Spinal cord (tissue), 10 donors: ENCODE measurements at places on chromosomes 11 and 22. TPM values are rescaled to one million over a fixed set of nuclear protein-coding genes. Genes with fewer than 3 reads are reported as not detected.
A peak's percentile ranks its signal among the peaks of the same experiment; 100 is the strongest.

GRCh38 chr11:111335549-111335948 is 37.2 kb downstream of the POU2AF3 start:
- H3K27me3 ChIP-seq, result no peaks in the 10 kb centered on the region
- H3K36me3 ChIP-seq, result no peaks in the 10 kb centered on the region
- H3K4me3 ChIP-seq, result no peak overlapping the region
- no peak overlapping the region for H3K27ac ChIP-seq
- H3K4me1 ChIP-seq, result peaks cover under 1% of the 10 kb centered on the region
- no peak for DNase-seq

DNA sequence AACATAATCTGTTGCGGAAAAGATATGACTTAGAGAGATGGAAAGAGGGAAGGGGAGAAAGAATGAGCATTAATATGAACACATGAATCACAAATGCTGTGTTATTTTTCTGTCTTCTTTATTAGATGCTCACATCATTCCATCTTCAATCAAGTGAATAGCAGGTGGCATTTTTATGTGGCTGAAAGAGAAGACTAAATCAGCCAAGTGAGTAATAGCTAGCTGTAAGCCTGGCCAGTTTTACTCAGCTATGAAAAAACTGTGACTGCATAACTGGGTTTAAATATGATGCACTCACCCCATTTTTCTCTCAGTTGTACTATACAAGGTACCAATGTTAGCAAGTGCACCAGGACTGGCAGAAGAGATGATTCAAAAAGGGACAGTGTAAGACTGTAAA is 571.1 kb downstream of the JRKL start:
- no peak overlapping the region for H3K4me3 ChIP-seq
- no peaks in the 10 kb centered on the region for H3K27me3 ChIP-seq
- no peaks in the 10 kb centered on the region for H3K4me1 ChIP-seq
- H3K36me3 ChIP-seq, result no peaks in the 10 kb centered on the region

DNA sequence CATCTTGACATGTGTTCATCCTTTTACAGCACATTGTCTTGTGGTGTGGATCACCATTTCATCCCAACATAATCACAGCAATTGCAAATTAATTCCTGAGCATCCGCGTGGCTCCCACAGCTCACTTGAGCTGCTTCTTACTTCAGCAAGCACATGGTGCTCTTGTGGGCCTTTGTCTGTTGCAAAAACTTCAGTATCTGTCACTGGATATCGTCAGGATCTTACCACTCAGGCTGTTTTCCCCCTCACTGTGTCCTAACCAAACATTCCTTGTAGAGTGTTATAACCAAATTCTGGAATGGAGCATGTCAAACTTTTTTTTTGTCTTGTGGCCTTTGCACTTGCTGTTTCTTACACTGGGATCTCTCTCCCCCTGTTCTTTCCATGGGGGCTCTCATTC is 683.1 kb upstream of the ARHGAP42 start:
- DNase-seq, result no peak
- no peaks in the 10 kb centered on the region for H3K27me3 ChIP-seq
- H3K36me3 ChIP-seq, result no peaks in the 10 kb centered on the region
- H3K4me3 ChIP-seq, result no peak overlapping the region

- DNase-seq, result no peak
- no peaks in the 10 kb centered on the region for H3K4me1 ChIP-seq
- no peaks in the 10 kb centered on the region for H3K27me3 ChIP-seq
Measured at GRCh38 chr11:83655976-83656375, 369.8 kb upstream of the CCDC90B start.

DNA sequence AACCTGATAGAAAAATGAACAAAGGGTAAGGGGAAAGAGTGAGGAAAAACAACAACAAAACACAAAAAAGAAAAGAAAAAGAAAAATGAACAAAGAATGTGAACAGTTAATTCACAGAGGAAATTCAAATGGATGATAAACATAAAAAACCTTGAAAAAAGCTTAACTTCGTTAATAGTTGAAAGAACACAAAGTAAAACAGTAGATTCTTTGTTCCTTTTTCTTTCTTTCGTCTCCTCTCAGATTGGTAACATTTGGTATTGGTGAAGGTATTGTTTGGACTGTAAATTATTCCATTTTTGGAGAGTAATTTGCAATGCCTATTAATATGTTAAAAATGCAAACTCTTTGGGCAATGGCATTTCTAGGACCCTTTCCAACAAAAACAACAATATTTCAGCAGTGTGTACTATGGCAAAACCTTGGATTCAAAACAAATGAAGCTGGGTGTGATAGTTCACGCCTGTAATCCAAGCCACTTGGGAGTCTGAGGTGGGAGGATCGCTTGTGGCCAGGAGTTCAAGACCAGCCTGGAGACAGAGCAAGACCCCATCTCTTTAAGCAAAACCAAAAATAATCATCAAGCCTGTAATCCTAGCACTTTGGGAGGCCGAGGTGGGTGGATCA is 3.3 kb upstream of the BACE1 start:
- no peaks in the 10 kb centered on the region for H3K27me3 ChIP-seq
- no peak overlapping the region for H3K4me3 ChIP-seq
- peaks cover 3% of the 10 kb centered on the region for H3K36me3 ChIP-seq
- DNase-seq, result peak; percentile 7
- peaks cover 22% of the 10 kb centered on the region for H3K4me1 ChIP-seq

DNA sequence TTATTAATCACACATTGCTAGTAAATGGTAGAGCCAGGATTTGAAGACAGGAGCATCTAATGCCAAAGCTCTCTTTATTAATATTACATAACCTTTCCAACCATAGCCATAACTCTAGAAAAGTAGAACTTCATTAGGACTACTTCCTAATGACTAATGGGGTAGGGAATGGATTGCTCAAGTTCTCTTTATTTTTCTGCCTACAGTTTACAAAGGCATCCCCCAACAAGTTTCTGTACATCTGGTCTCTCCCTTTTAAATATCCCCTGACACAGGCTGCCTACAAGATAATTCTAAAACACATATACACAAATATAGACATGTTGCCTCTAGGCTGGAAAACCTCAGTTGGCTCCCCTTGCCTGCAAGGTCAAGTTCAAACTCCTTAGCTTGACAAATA is 534.9 kb downstream of the SOX6 start:
- DNase-seq, result no peak
- no peaks in the 10 kb centered on the region for H3K36me3 ChIP-seq
- no peaks in the 10 kb centered on the region for H3K27me3 ChIP-seq
- H3K27ac ChIP-seq, result no peak overlapping the region
- H3K4me1 ChIP-seq, result no peaks in the 10 kb centered on the region

DNA sequence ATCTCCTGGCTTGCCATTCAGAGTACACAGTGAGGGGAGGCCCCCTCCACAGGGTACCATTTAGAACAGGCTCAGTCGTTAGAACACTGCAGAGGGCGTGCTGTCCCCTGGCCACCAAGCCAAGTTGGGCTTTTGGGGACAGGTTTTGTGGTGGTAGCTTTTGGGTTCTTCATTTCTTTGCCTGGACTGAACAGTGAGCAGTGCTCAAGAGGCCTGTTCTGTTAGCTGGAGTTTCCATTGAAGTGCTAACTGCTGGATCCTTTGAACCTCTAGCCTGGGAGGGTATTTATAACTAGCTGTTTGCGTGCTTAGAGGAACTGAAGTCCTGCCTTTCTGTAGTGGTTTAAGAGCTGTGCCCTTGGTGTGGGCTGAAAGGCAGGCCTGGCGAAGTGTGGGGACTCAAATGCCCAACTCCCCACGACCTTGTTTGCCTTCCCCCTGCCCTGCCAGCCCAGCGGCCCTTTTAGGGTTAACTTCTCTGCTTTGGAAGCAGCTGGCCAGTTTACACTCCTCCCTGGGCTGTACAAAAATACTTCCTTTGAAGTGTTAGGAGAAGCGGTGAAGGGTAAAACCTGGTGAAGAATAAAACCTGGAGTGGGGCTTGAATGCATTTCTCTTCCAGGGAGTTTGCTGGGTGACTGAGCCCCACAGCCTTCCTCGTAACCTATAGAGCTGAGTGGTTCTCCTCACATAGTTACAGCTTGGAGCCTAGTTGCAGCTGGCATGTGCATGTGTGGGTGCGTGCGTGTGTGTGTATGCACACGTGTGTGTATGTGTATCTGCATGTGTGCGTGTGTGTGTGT is 34.6 kb downstream of the ZNRF3 start:
- peaks cover 41% of the 10 kb centered on the region for H3K4me1 ChIP-seq
- H3K36me3 ChIP-seq, result no peaks in the 10 kb centered on the region
- peak overlapping the region; percentile 90 for H3K27ac ChIP-seq
- no peak overlapping the region for H3K4me3 ChIP-seq
- no peaks in the 10 kb centered on the region for H3K27me3 ChIP-seq
- peak; percentile 87 for DNase-seq

DNA sequence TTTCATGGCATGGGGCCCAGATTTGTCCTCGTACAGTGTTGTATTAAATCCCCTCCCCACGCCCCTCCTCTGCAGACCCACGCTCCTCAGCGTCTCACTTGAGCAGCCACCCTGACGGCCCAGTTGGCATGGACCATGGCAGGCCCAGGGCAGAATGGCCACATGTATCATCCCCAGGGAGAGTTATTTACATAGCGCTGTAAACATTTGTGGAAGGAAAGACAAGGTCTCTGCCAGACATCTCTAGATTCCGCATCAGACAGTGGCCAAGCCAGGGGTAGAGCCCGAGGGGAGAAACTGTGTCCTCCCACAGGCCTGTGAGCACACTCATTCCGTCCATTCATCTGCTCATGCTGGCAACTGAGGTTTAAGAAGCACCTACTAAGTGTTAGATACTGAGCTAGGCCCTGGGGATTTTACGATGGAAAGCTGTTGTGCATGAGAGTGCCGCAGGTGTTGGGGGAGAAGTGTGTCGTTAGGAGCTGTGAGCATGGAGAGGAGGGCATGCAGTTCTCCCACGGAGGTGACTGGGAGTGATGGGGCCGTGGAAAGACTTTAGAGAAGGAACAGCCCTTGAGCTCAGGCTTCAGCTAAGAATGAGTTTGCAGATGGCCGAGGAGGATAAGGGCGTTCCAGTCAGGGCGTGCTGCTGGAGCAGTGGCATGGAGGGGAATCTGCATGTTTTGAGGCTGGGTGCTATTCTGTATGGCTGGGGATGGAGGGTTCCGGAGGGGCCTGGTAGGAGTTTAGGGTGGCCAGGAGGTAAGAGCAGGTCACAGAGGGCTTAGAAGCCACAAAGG is 94.9 kb downstream of the GRIK4 start:
- DNase-seq, result no peak
- no peak overlapping the region for H3K4me3 ChIP-seq
- H3K27ac ChIP-seq, result no peak overlapping the region
- H3K4me1 ChIP-seq, result peaks cover 31% of the 10 kb centered on the region
- peaks cover 2% of the 10 kb centered on the region for H3K36me3 ChIP-seq

GRCh38 chr11:102047305-102047924 is at the start of gene CFAP300:
TSS of gene CFAP300 (plus strand) at chr11:102047437. CDS start at chr11:102047471, 34 bp downstream.
- H3K27ac ChIP-seq, result peak within 1 kb of the TSS; percentile 81
- H3K4me3 ChIP-seq, result peak within 1 kb of the TSS; percentile 80
- no peaks in the 10 kb centered on the region for H3K27me3 ChIP-seq
- no peaks in the 10 kb centered on the region for H3K36me3 ChIP-seq

DNA sequence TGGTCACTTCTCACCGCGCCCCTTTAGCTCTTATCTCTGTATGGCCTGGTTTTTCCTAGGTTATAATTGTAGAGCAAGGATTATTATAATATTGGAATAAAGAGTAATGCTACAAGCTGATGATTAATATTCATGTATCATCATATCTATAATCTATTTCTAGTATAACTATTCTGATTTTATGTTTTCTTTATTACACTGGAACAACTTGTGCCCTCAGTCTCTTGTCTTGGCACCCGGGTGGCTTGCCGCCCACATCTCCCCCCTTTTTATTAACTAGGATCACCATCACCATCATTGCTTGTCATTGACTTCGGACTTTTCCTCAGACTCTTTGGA is 11.0 kb downstream of the OR52K1 start:
- no peak overlapping the region for H3K27ac ChIP-seq
- no peaks in the 10 kb centered on the region for H3K4me1 ChIP-seq
- no peaks in the 10 kb centered on the region for H3K36me3 ChIP-seq
- H3K4me3 ChIP-seq, result no peak overlapping the region

DNA sequence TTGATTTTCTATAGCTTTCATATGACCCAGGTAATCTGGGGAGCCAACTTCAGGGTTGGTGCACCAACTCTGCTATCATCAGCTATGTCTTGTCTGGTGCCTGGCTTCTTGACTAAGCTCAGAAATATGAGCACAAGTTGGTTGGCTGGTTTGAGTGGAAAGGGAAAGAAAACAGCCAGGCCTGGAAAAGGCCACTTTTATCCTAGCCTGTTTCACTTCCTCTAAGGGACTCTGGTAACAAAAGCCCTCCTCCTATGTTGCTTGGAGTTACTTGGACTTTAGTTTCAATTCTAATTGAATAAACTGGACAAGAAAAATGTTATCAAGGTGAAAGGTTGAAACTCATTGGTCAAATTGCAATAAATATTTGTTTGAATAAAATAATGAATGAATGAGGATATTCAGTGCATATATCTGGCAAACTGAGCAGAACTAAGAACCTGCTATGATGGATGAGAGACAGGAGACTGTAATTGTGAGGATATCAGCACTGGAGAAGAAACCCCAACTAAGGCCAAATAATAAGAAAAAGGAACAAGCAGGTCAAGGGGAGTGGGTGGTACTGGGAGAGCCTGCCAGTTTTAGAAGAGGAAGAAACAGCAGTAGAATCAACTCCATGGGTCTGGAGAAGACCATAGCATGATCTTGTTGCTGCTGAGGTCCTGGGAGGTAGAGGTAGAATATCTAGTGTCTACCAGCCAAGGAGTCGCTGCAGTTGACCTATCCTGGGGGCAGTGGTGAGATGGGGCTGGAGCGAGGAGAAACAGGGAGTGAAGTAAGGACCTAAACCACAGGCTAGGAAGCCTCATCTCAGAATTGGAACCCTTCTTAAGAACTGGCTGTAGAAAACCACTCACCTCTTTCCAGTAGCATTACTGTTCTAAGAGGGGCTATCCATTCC is 8.2 kb downstream of the ROBO4 start:
- H3K4me3 ChIP-seq, result no peak overlapping the region
- no peaks in the 10 kb centered on the region for H3K27me3 ChIP-seq
- no peak for DNase-seq
- H3K36me3 ChIP-seq, result no peaks in the 10 kb centered on the region

GRCh38 chr11:79209540-79210266 is 231.1 kb downstream of the TENM4 start:
- H3K4me1 ChIP-seq, result no peaks in the 10 kb centered on the region
- H3K36me3 ChIP-seq, result peaks cover 5% of the 10 kb centered on the region
- no peaks in the 10 kb centered on the region for H3K27me3 ChIP-seq

Gene CBLIF
- not detected for total RNA-seq

Gene PUS3
- 10.8 TPM for total RNA-seq

Gene C22orf42
- 2.8 TPM for total RNA-seq

Gene TH
- 0.99 TPM for total RNA-seq

Gene DEPDC5
- total RNA-seq, result 19.9 TPM

Gene SLC25A22
- 17.5 TPM for total RNA-seq

Gene APOA5
- total RNA-seq, result not detected

Gene CNTN5
- 24.8 TPM for total RNA-seq

Gene MIOX
- not detected for total RNA-seq

Gene MIAT
- total RNA-seq, result 38.7 TPM
